Cerebellar cortex (tissue), 1 donor: ENCODE measurements at places on chromosomes 11 and 22.

DNA sequence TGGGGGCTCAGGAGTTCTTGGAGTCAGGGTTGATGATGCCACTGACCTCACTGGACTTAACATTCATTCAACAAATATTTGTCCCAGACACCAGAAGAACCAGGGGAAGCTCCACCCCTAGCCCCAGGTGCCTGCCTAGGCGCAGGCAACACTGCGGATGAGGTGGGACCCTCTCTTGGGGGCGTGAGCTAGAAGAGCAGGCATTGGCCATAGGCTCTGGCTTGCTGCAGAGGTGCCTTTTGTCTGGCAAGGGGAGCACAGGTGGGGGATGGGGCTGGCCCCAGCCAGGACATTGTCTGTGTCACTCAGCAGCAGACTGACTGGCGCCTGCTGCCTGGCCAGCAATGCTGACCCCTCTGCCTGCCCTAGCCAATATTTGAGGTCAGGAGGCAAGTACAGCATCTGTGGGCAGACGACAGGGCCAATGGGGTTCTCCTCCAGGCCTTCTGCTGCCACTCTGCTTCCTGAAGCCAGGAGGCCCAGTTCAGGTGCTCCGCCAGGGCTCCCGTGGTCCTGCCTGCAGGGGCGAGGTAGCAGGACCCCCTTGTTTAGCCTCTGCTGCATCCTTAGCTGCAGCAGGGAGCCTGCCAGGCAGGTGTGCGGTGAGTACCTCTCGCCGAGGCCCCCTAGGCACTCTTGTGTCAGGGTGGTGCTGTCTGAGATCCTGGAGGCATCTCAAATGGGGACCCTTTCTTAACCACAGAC, 4.0 kb downstream of the LINC01488 start:
- DNase-seq = no peak

DNA sequence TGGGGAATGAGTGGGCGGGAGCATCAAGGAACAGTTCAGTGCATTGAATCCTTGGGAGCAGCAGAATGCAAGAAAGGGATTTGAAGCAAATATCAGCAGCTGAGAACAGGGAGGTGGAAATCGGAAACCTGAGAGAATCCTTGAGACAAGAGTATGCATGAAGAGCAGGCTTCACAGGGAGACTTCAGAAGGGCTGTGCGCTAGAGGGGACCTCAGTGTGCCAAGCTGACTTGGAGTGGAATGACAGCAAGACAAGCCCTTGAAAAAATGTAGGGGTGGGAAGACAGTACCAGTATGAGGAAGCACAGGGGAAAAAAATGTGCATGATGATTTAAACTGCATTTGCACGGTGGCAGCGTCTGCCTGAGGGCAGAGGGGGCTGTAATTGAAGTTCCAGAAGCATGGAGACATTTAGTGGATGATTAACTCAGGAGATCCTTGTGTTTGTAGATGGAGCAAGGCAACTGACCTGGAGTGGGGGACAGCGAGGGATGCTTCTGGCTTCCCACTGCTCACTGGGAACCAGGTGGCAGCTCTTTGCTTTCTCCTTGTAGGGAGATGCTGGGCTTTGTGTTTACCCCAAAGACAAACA, 204.9 kb upstream of the PLET1 start:
- no peak for DNase-seq

DNA sequence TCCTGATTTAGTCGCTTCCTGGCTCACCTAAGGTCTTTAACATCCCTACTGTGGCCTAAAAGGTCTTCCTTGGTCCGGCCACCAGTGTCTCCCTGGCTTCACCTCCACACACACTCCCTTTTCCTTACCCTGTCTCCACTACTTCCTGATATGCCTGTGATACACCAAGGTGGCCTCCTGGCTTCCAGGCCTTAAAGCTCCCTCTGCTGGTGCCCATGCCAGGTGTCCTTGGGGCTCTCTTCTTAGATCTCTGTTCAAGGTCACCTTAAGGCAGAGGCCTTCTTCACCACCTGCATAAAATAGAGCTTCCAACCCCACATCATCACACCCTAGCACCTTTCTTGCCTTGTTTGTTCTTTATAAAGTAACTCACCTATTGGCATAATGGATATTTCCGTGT, 787.7 kb downstream of the NTM start:
- DNase-seq = no peak

DNA sequence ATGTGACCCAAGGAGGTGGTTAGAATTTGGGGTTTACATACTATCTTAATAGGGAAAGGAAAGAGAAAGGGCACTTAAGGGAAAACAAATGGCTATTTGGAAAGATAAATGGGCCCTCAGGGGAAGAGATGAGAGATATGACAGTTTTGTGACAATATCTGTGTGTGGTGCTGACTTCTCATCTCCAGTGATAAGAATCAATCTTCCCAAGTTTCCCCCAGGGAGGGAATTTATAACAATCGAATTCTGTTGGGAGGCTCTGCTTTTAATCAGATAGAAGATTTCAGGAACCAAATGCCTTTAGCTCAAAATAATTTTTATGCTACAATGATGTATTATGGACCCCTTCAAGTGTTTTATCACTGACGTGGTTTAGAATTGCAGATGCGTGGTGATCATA, 46.3 kb upstream of the PAMR1 start:
- DNase-seq = no peak

DNA sequence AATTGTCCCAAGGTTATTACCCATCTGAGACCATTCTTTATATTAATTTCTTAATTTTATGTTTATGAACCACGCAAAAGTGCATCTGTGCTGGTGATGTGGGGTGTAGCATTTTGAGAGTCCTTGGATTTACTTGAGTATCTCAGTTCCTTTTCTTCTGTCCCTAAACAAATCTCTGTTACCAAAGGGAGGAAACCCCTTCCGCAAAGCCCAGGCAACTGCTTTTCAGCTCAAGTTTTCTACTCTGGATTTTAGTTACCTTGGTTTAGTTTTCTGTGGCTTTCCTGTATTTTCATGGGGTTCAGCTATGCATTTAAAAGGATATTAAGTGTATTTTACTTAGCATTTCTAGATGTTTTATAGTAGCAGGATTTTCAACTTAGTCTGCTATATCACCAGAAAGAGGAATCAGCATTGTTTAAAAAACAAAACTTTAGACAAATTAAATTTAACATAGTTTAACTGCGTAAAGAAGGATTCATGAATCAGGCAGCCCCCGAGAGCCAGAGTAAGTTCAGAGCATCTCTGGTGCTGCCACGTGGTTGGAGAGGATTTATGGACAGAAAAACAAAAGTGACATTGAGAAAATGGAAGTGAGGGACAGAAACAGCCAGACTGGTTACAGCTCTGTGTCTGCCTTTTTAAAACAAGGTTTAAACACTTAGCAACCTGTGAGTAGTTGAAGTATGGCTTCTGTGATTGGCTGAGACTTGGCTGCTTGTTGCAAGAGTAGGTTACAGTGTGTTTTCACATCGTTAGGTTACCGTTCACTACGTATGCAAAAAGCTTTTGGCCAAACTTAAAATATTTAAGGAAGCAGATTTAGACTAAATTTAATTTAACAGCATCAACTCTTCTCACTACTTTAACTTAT, 9.6 kb downstream of the ADM start:
- peak; percentile 82 for DNase-seq

DNA sequence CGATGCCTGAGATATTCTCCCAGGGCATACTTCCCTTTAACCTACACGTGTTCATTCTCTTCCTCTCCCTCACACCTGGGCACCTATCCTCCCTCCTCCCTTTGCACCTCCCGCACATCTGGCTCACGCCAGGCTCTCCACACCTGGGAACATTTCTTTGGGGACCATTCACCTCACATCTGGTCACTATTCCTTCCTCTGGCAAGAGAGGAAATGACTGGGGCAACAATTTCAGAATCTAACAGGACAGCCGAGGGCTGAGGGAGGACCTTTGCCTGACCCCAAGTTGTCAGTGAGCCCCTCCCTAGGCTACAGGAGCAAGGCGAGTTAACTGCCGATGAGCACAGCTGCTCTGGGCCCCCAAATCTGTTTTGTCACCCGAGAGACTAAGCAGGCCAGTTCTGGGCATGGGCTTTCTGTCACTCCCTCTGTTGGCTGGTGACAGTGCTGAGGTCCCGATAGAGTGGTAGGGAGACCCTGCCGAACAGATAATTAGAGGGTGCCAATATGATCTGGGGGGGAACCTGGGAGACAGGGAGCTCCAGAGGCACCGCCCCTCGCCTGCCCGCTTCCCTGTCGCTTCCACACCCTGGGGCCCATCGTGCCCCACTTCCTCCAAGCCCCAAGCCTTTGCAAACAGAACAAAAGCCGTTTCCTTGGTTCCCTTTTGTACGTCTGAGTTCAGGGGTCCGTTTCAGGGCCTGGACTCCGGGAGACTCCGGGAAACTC, 45.6 kb downstream of the EIF3F start:
- DNase-seq = no peak

- DNase-seq = peak; percentile 95
These were observed 11.2 kb upstream of the C1QTNF6 start for GRCh38 chr22:37199103-37199759.

GRCh38 chr22:46681010-46681409, 57.0 kb downstream of the CERK start:
- no peak for DNase-seq

GRCh38 chr11:27552341-27552740, 45.8 kb upstream of the LIN7C start:
- no peak for DNase-seq
